Activated T-cell treated with anti-CD3 and anti-CD28 coated beads, Interleukin-2, amount 50 U/mL, for 48 hours (primary cell): ENCODE measurements at places on chromosomes 5 and 9.

DNA sequence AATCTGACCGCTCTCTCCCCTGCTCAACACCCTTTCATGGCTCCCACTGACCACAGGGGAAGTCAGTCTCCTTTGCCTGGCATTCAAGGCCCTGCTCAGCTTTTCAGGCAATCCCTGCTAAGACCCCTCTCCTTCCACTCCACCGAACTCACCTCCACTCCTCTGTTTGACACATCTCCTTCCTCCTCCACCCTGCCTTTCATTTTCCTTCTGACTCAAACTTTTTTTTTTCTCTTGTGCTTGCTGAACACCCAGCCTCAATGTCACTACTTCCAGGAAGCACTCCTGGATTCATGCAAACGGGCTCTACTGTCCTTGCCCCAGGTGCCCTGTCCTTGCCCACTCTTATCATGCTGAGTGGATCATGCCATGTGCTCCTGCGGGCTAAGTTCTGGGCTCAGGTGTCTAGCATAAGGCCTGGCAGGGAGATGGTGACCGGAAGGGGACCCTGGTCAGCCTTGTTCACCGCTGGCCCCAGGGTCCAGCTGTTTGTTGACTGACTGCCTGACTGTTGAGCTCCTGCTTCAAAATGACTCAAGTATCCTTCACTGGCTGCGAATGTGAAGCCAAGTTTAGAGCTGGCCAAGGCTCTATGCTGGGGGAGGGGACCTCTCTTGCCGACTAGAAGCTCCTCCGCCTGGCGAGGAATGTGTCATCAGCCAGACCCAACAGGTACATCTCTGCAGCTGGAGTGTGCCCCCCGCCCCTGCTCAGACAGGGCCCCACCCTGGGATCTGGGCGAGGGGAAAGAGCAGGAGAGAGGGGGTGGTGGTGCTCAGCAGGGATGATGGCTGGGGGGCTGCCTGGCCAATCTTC, 6.2 kb downstream of the NR5A1 start:
- no peak for DNase-seq

- DNase-seq, result no peak
Observed at GRCh38 chr9:125330587-125330986, 69.0 kb downstream of the GAPVD1 start.

DNA sequence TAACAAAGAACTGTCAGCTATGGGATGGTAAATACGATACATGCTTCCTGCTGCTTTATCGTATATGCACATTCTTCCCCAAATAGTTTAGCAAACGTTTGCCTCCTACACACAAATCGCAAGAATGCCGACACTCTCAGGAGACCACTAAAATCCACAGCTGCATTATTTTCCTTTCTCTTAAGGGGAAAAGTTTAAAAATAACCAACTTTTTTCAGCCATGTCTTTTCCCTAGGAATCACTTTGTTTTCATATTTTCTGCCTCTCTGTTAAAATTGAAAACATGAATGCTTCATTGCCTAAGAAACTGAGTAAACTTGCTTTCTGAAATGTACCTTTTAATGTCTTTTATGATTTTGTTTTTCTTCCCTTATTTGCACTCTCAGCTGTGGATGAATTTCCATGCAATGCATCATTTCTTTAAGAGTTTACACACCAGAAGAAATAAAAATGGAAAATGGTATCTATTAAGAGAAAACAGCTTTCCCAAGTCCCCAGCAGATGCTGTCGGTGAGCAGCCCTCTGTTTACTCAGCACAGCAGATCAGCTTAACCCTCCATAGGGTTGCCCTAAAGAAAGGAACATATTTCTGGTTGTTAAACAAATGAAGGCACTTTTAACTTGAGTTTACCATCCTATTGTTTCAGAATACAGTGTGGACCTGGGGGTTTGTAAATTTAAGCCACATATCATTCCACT, 66.2 kb downstream of the IZUMO3 start:
- DNase-seq, result no peak

DNA sequence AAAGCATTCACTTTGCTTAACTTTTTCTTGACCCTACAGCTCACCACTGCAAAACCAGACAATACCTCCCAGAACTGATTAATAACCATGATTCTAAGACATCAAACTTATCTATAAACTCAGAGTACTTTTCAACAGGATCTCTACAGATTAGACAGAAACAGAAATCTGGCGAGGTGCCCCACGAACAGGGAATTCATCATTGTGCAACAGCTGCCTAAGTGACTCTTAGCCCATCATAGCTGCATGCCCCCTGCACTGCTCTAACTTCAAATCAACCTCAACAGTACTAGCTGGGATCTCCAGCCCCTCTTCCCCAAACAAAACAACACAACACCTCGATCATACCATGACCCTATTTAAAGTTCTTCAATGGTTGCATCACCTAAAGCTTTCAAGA, 16.1 kb upstream of the COL23A1 start:
- DNase-seq, result no peak

GRCh38 chr9:130024597-130024994, 18.4 kb downstream of the FNBP1 start:
- no peak for DNase-seq
